ENCODE measurements at places on chromosomes 6 and 20. TPM values are rescaled to one million over a fixed set of nuclear protein-coding genes. Genes with fewer than 3 reads are reported as not detected.

The MSH5 gene
- 60.1 TPM for total RNA-seq

DNA sequence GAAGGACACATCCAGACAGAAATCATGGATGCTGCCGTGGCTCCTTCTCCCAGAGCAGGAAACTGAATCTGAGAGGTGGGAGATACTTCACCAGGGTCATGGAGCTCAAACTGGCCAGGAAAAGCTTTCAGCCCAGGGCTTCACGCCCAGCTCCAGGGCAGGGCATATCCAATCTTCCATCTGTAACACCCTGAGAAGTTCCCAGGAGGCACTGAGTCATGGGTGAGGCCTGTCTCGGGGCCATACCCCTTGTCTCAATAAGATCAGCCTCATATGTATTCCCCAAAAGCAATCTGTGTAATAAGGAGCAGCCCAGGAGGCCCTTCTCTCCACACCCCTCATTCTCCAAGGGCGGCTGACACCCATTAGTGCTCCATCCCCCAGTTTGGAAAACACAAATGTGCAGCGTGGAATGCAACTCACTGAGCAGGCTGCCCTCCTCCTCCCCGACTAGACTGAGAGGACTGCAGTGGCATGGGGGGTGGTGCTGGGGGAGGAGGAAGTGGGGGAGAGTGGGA lies 439.3 kb upstream of the SULF2 start:
- DNase-seq = no peak

DNA sequence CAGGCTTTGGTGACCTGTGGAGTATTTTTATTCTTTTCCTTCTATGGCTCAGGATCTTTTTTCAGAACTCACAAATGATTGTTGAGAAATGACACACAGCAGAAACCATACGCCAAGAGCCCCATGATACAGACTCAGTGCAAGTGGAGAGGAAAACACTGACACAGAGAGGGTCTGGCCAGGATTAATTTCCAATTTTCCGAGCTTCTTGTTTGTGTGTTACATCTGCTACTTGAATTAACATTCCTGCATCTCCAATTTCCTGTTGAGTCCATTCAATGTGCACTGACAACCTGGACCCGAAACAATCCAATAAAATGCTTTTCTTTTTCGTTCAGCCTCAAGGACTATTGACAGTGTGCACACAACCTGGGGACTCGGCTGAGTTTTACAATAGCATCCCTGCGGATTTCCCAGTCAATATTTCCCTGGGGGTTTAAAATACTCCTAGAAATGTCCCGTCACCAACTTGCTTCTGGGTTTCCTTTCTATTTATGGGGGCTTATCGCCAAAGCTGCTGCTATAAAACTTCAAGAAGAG lies 4.9 kb upstream of the MLN start:
- DNase-seq = no peak

GRCh38 chr6:31922942-31923341 lies 4.6 kb upstream of the C2 start:
- no peak for DNase-seq

The CDC5L gene
- 23.8 TPM for total RNA-seq

DNA sequence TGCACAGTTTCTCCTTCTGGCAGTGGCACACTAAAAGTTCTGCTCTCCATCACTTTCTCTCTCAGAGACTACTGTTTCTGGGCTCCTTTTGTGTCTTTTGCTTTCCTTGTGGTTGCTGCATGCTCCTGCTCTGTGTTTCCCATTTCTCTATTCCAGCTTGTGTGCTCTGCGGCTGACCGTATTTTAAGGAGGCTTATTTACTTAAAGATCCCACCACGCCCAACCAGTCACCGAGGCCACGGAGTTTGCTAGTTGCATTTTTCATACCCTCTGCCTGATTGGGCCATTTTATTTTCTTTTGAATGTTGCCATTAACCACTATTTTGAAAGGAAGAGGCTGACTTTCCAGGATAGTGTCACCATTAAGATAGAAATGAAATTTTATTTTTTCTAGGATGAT lies 626.4 kb upstream of the MMS22L start:
- no peak for DNase-seq

DNA sequence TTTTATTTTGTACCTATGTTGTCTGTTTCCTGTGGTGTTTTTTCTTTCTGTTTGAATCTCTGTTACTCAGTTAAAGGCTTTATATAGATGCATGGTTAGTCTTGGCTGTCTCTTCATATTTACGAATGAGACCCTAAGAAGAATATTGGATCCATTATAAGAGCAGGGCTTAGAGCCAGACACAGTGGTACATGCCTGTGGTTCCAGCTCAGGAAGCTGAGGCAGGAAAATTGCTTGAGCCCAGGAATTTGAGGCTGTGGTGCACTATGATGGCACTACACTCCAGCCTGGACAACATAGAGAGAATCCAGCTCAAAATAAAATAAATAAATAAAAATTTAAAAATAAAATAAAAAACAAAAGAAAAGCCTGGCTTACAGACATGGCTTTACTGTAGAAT lies 211.1 kb downstream of the SOD2 start:
- DNase-seq = no peak

The TPMT gene
- total RNA-seq = 6.7 TPM

DNA sequence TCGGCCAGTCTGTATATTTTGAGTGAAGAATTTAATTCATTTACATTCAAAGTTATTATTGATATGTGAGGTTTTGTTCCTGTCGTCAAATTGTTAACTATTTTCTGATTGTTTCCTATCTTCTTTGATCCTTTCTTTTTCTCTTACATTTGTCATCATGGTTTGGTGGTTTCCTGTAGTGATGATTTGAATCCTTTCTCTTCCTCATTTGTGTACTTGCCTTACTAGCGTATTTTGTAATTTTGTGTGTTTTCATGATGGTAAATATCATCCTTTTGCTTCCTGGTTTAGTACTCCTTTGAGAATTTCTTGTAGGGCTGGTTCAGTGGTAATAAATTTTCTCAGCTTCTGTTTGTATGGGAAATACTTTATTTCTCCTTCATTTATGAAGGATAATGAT lies 151.7 kb upstream of the CEP162 start:
- DNase-seq = no peak

The AK9 gene
- total RNA-seq = 4.9 TPM

GRCh38 chr6:144395014-144395413 lies 109.9 kb downstream of the UTRN start:
- DNase-seq = no peak

DNA sequence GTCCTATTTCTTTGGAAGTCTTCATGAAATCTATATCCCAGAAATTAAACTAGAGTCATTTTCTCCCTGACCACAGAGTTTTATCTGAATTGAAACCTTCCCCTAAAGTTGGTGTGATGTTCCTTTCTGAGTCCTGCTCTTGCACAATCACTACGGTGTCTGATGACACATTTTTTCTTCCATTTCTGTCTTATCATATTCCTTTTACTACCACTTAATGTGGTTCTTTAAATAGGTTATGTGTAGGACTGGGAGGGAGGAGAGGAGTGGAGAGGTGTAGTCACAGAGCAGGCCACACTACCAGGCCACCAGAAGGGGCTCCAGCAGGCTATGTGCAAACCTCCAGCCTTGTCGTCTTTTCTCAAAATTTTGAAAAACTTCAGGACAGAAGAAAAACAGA lies 39.7 kb upstream of the ATXN1 start:
- no peak for DNase-seq

DNA sequence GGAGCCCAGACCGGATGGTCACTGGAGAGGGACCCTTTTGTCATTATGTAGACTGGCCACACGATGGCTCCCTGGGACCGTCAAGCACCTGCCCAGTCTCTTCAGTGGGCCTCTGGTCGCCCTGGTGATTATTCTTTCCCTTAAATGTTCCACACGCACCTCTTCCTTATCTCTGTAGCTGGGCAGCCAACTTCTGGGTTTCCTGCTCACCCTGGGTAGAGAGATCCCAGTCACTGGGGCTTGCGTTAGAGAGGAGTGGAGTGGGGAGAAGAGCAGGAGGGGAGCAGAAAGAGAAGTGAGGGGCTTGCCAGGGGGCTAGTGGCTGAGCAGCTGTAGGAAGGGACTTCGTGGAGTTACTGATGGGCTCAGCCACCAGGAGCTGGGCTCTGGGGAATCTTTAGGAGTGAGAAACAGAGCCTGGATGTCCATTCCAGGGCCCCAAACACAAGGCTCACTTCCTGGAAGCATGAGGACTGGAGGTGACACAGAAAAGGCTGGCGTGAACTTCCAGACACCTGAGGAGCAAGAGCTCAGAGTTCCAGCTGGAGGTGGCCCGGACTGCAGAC lies 150.1 kb downstream of the DHX35 start:
- no peak for DNase-seq

GRCh38 chr20:50222309-50223038 lies 31.8 kb downstream of the CEBPB start:
- DNase-seq = no peak

DNA sequence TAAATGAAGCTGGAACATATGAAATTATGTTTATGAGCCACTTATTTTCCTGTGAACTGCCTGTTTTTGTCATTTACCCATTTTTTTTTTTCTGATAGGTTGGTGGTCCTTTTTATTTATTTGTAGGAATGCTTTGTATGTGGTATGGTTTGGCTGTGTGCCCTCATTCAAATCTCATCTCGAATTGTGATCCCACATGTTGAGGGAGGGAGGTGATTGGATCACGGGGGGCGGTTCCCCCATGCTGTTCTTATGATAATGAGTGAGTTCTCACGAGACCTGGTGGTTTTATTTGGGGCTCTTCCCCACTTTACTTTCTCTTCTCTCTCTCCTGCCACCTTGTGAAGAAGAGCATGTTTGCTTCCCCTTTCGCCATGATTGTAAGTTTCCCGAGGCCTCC lies 77.3 kb downstream of the CDH26 start:
- DNase-seq = no peak

- no peak for DNase-seq
Observed at GRCh38 chr6:71502956-71503355, 214.3 kb downstream of the OGFRL1 start.

- DNase-seq = no peak
Observed at GRCh38 chr6:96777113-96777512, 60.2 kb downstream of the GPR63 start.

- no peak for DNase-seq
Observed at GRCh38 chr6:89356642-89357170, 4.2 kb upstream of the UBE2J1 start.

The SYNGAP1 gene
- 35.3 TPM for total RNA-seq

DNA sequence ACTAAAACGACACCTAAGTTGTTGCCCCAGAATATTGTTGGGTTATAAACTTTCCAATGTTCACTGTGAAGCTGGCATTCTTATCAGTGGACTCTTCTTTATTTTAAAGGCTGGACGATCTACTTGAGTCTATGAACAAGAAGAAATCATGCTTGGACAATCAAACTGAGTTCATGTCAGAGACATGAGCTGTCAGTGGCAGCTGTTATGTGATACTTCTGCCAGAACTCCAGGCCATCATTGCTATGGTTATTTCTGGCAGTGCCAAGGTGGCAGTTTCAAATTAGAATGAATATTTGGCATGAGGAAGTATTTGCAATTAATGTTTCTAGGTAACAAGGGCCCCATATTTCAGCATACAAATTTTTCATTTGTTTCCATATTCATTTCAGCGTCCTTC lies 417.3 kb downstream of the LMBRD1 start:
- DNase-seq = no peak

The DSE gene
- total RNA-seq = 7.5 TPM

- DNase-seq = no peak
Observed at GRCh38 chr6:82785206-82785605, 280.4 kb downstream of the UBE3D start.

GRCh38 chr20:24379484-24379927 lies 89.9 kb upstream of the SYNDIG1 start:
- no peak for DNase-seq

- no peak for DNase-seq
Observed at GRCh38 chr20:13220194-13220903, 725 bp upstream of the ISM1 start.

DNA sequence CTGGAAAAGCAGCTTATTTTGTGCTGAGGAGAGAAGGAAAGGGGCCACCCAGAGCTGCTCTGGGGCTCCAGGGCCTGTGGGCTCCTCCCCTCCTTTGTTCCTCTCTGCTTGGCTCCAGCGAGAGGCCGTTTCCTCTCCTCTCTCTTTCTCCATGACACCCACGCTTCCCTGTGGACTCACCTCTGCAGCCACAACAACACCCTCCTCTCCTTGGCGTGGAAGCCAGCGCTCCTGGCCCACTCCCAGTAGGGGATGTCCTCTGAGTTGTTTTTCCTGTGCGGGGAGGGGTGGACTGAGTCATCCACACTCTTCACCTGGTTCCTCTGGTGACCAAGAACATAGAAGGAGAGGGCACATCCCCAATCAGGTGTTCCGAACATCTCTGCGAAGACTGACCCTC lies 4.9 kb upstream of the CDSN start:
- DNase-seq = no peak

All from activated CD4-positive, alpha-beta memory T cell treated with anti-CD3 and anti-CD28 coated beads, Interleukin-2, amount 10 ng/mL, durations not matched to agents 7 days and 5 days (primary cell).